ENCODE measurements at places on chromosomes 1 and 21.

DNA sequence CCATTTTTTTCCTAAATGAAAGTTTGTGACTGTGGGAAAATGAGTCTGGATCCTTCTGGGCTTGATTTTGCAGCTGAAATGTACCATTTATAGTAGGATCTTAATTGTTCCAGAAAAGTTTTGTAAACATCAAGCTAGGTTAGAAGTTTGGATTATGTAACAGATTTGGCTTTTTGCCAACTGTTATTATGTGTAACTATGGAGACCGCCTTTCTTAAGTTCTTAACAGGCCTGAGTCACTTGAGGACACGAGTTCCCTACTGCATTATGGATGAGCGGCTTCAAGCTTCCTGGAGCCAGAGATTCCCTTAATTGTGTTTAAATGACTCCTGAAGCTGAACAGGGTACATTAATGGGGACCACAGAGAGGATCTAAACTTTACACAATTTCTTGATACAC is 22.2 kb downstream of the SLC25A33 start:
- DNase-seq, result peak; percentile 78

- DNase-seq, result no peak
These were observed 10.4 kb downstream of the DLGAP3 start for GRCh38 chr1:34918977-34919561.

DNA sequence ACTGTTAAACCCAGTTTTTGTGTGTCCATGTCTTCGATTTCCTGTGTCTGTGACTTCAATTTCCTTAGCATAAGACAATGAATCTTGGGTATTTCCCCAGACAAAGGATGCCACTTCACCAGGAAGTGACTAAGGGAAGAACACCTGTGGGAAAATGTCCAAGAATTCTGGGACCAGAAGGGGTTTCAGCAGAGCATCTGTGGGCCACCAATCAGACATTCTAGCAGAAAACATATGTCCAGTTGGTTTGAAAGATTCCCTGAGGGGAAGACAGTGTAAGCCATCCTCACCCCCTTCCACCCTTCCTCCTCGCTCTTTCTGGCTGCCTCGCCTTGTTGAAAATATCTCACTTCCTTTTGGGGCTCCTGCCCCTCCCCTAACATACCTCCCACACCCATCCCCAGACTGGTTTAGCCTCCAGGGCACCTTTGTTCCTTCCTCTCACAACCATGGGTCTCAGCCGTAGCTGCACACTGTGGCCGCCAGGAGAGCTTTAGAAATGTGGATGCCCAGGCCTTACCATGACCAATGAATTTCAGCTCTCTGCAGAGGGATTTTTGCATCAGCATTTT is 25.5 kb upstream of the IFNAR1 start:
- DNase-seq, result peak; percentile 48

DNA sequence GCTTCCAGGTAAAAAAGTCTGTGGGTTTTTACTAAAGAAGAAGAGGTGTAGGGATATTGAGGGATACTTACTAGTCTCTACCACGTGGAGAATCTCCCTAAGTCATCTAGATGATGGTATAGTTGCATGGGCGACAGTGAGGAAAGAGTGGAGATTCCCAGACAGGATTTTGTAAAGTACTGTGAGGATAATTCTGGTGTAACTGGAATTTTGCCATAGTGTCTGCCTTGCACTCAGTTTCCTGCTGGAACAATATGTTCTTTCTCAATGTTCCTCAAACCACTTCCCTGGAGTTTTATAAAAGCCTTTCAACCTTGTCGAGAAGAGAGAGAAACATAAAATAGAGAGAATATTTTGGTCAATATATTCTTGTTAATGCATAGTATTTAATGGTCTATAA is 95.1 kb upstream of the WLS start:
- DNase-seq, result no peak

DNA sequence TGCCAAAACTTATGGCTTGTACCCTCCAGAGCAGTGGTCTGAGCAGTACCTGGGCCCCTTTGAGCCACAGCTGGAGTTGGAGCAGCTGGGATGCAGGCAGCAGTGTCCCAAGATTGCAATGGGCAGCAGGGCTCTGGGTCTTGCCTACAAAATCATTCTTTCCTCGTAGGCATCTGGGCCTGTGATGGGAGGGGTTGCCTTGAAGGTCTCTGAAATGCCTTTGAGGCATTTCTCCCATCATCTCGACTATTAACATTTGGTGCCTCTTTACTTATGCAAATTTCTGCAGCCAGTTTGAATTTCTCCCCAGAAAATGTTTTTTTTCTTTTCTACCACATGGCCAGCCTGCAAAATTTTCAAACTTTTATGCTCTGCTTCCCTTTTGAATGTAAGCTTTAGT is 31.0 kb upstream of the TSPAN2 start:
- no peak for DNase-seq

DNA sequence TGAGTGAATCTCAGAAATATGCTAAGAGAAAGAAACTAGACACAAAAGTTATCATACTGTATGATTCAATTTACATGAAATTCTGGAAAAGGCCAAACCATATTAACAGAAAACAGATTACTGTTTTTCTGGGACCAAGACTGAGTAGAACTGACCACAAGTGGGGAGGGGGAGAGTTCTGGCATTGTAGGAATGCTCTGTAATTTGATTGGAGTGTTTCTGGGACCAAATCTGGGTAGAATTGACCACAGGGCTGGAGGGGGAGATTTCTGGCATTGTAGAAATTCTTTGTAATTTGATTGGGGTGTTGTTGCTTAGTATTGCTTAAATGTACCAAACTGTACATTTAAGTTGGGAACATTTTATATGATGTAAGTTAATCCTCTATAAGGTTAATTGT is 3.4 kb upstream of the OR10K1 start:
- no peak for DNase-seq

All from RWPE1 (cell line).